Psoas muscle (tissue), 8 donors: ENCODE measurements at places on chromosomes 5 and 9. TPM values are rescaled to one million over a fixed set of nuclear protein-coding genes. Genes with fewer than 3 reads are reported as not detected.

- peak; percentile 52 for DNase-seq
Observed at GRCh38 chr5:458547-459353, 15.8 kb downstream of the EXOC3 start.

The BTNL8 gene
- total RNA-seq, result 0.27 TPM

DNA sequence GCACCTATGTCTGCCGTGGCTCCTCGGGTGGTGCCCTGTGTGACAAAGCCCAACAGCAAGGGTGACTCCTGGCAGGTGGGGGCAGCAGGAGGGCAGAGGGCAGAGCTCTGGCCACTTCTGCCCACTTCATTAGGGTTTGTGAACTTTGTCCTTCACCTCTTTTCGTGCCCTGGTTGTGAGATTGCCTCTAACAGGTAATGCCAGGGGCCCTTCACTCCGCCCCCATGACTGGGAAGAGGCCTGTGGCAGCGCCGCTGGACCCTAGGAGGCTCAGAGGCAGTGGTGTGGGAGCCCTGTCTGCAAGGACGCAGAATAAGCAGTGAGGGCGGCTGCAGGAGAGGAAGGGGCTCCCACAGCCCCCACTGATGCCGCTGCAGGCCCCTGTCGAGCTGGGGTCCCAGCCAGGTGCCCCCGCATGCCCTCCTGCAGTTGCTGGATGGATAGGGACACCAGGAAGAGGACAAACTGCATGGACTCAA is 108.7 kb upstream of the LMX1B start:
- no peak for DNase-seq

The ANKHD1 gene
- total RNA-seq, result 85.6 TPM

DNA sequence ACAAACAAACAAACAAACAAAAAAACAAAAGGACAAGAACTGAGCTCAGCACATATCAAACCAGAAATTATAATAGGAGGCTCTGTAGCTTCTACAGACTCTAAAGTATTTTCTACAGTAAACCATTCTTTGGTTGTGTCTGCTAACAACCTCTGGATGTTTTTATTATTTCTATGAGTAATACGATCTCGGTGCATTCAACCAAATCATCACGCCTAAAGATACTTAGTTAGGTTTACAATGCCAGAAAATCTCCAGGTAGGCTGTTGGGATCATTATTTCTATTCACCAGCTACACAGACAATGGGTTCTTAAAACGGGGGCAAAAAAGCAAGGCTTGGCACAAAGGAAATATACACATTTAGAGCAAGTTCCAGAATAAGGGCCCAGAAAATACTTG is 41.6 kb upstream of the ALDOB start:
- DNase-seq, result no peak

The ARHGEF39 gene
- total RNA-seq, result not detected
